ENCODE measurements at places on chromosomes 13 and 19.

GRCh38 chr13:48891586-48891985 is 84.1 kb upstream of the FNDC3A start:
- H3K27ac ChIP-seq: no peak overlapping the region
- H3K27me3 ChIP-seq: peaks cover 4% of the 10 kb centered on the region
- no peak overlapping the region for H3K4me3 ChIP-seq
- DNase-seq: no peak

DNA sequence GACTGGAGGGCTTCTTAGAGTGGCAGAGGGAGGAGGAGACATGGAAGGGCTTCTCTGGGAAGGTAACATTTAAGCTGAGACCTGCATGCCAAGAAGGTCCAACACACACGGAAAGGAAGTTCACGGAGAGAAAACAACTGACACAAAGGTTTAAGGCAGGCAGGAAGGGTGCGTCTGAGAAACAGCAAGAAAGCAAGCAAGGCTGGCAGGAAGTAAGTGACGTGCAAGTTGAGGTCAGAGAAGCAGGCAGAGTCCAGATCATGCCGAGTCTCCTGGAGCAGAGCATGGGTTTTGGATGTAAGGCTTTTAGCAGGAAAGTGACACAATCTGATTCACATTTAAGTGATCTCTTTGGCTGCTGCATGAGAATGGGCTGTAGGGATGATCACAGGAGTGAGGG is 60.5 kb downstream of the ATP7B start:
- H3K27ac ChIP-seq: no peak overlapping the region
- no peak overlapping the region for H3K4me3 ChIP-seq
- peaks cover 49% of the 10 kb centered on the region for H3K36me3 ChIP-seq
- DNase-seq: no peak

DNA sequence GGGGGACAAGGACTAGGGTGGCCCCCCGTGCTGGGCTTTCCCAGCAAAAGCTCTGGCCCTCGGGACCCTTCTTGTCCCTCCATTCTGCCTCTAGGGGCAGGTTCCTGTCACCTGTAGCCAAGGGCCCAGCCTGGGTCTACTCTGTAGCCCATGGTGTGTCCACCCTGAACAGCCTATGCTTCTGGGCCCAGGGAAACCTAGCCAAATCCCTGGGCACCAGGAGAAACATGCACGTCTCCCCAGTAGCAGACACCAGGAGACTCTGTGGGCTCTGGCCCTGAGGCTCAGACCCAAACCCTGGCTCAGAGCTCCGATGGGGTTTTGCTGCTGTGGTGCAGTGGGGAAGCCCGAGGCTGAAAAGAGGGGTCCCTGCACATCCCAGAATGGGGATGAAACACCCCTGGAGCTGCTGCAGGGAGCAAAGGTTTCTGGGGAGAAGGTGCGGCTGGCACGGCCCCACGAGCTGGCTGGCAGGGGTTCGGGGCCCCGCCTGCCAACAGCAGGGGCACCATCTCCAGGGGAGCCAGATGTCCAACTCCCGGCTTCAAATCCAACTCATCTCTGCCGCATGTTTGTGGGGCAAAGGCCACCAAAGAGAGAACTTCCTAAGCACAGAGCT is 18.2 kb downstream of the CEBPG start:
- DNase-seq: no peak
- no peaks in the 10 kb centered on the region for H3K36me3 ChIP-seq
- H3K27me3 ChIP-seq: no peaks in the 10 kb centered on the region

- H3K4me3 ChIP-seq: peak overlapping the region; percentile 39
- H3K27me3 ChIP-seq: peaks cover 91% of the 10 kb centered on the region
- DNase-seq: no peak
- no peaks in the 10 kb centered on the region for H3K36me3 ChIP-seq
These were observed 1.8 kb upstream of the CCNA1 start for GRCh38 chr13:36430247-36431203.

DNA sequence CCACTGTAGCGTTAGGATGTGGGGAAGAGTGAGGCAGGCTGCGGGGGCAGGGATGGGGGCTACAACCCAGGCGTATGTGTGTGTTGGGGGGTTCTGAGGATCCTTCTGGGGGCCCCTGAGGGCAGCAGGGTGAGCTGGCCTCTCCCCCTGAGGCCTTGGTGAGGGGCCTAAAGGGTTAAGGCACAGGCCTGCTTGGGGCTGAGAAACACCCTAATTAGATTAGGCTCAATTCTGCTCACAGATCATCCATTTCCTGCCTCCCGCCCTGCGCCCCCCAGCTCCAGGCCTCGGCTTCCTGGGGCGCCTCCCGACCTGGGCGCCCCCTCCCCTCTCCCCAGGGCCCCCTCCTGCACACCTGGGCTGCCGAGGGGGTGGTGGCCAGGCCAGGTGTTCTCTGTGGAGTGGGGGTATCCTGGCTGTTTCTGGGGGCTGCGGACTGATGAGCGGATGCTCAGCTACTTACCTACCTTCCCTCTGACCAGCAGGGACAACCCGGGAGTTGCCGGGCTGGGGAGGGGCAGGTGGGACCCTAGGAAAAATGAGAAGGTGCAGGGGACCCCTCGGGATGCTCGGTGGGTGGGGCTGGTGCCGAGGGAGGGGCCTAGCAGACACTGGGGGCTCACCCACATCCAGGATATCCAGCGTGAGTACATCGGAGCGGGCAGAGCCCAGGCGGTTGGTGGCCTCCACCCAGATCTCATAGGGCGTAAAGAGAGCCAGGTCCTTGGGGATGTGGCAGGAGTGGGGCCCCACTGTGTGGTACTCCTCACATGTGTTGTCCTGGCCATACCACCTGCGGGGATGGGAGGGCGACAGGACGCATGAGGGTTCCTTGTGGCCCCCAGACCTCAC is 8.6 kb downstream of the CRLF1 start:
- no peak overlapping the region for H3K27ac ChIP-seq
- no peak overlapping the region for H3K4me3 ChIP-seq
- no peak for DNase-seq
- no peaks in the 10 kb centered on the region for H3K36me3 ChIP-seq
- peaks cover 20% of the 10 kb centered on the region for H3K4me1 ChIP-seq
- peaks cover 64% of the 10 kb centered on the region for H3K27me3 ChIP-seq

DNA sequence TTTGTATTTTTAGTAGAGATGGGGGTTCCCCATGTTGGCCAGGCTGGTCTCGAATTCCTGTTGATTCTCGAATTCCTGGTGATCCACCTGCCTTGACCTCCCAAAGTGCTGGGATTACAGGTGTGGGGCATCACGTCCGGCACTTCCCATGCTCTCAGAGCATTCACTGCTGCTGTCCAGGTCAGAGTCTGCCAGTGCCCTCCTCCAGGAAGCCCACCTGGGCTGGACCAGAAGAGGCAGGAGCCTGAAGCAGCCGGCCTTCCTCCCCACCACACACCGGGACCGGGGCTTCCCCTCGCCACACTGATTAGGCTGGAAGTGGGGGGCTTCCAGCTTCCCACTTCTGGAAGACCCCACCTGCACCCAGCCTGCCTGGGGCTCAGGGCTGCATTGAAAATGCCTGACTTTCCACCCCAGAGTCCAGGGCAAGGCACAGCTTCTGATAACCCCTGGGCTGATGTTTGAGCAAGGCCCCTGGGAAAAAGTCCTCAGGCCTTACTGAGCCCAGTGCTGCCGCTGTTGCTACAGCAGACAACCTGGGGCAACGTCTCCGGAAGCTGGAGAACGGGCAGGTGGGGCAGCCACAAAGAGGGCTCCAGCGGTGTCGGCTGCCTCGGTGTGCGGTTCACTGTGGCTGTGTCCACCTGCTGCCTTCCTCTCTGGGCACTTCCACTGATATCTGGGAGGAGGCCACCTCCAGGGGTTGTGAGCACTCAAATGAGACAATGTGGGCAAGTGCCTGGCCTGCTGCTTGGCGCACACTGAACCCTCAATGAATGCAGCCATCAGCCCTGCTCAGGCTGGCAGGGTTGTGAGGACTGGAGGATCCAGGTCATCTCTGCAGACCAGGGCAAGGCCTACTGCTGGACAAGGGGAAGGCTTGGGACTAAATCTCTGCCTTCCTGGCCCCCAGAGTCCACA is 22.6 kb downstream of the CEBPA start:
- DNase-seq: no peak
- no peak overlapping the region for H3K4me3 ChIP-seq
- H3K27ac ChIP-seq: no peak overlapping the region
- no peaks in the 10 kb centered on the region for H3K36me3 ChIP-seq
- H3K4me1 ChIP-seq: peaks cover 3% of the 10 kb centered on the region

DNA sequence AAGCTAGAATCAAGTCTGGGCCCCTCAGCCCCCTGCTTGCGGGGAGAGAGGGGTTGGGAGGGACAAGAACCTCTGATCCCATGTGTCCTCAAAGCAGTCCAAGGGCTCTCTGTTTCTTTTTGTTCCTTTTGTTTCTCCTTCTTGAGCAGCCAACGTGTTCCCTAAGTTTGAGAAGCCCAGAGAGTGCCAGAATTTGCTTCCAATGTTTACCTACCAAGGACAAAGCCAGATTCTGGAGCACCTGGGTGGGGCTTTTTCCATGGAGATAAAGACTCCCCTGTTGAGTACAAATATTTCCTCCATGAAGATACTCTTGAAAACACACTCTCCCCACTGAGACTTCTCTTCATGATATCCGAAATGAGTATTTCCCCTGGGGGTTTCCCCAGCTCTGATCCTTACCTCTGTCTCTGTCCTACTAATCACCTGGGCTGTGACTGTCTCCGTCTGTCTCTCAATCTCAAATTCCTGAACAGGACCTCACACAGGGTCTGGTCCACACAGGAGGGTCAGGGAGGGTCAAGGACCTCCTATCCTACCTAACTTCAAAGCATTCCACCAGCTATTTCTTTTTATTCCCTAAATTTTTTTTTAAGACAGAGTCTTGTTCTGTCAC is 27.4 kb downstream of the CD177 start:
- H3K27me3 ChIP-seq: peaks cover 2% of the 10 kb centered on the region
- H3K36me3 ChIP-seq: no peaks in the 10 kb centered on the region
- H3K27ac ChIP-seq: no peak overlapping the region
- no peak for DNase-seq
- no peaks in the 10 kb centered on the region for H3K4me1 ChIP-seq

- DNase-seq: peak; percentile 78
- peaks cover 4% of the 10 kb centered on the region for H3K4me1 ChIP-seq
- no peaks in the 10 kb centered on the region for H3K27me3 ChIP-seq
- H3K27ac ChIP-seq: peak within 1 kb of the TSS; percentile 100
- peak within 1 kb of the TSS; percentile 93 for H3K4me3 ChIP-seq
- H3K36me3 ChIP-seq: peaks cover 48% of the 10 kb centered on the region
These were observed at the start of gene ZNF562 for GRCh38 chr19:9674663-9675357. Gene ZNF562, minus strand, starts transcription at chr19:9675100. Its CDS starts 14,356 bp downstream, at chr19:9660744.
